ENCODE measurements at places on chromosomes 7 and 10. TPM values are rescaled to one million over a fixed set of nuclear protein-coding genes. Genes with fewer than 3 reads are reported as not detected.

The SMKR1 gene
- not detected for total RNA-seq

The STEAP2 gene
- 30.6 TPM for total RNA-seq

The RBP3 gene
- total RNA-seq, result not detected

The SDHAF3 gene
- 6.3 TPM for total RNA-seq

The ADARB2 gene
- not detected for total RNA-seq

The PDE1C gene
- total RNA-seq, result 43.1 TPM

The CYP3A7 gene
- not detected for total RNA-seq

The ZNF467 gene
- total RNA-seq, result not detected

The VKORC1L1 gene
- 20.5 TPM for total RNA-seq

GRCh38 chr7:130907439-130907838 is 173.4 kb upstream of the KLF14 start:
- DNase-seq, result no peak

DNA sequence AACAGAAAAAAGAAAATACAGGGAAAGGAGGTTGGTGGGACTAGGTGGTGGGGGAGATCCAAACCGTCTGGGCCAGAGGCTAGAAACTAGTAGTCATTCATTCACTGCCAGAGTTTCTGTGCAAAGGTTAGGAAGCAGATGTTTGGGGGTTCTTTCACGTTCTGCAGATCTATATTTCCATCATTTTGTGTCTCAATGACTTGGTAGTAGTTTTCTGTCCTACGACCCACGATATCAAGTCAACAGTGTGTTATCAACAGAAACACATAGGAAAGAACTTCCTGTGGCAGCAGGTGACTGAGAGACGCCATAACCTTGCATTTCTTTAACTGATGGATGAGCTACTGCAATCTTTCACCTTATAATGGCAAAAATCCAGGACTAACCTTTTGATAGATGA is 1.8 kb downstream of the CEP55 start:
- DNase-seq, result no peak

DNA sequence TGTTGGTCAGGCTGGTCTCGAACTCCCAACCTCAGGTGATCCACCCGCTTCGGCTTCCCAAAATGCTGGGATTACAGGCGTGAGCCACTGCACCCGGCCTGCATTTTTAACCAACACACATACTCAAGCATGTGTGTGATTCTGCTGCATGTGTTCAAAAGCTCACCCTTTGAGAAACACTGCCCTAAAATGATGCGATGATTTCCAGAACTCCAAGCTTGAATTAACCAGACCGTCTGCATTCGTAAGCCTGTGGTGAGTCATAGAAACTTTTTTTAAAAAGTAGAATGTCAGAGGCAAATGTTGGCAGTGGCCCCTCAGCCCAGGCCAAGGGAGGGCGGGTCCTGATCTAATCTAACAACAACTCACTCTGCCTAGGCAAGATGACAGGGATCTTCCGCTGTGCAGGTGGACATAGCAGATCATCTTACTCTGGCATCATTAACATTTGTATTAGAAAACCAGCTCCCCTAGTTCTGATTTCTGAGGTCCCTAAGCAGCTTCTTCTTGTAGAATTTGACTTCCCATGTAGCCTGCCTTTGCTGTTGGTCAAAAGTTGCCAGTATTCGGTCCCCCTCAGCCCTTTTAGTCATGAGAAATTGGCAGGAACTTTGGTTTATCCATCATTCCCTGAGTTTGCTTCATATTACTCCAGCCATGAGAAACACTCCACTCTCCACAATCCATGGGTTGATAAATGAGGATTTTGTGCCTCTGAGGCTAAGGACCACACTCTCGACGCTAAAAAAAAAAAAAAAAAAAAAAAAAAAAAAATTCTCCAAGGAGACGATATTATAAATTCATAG is 190.4 kb downstream of the SKIDA1 start:
- peak; percentile 95 for DNase-seq

DNA sequence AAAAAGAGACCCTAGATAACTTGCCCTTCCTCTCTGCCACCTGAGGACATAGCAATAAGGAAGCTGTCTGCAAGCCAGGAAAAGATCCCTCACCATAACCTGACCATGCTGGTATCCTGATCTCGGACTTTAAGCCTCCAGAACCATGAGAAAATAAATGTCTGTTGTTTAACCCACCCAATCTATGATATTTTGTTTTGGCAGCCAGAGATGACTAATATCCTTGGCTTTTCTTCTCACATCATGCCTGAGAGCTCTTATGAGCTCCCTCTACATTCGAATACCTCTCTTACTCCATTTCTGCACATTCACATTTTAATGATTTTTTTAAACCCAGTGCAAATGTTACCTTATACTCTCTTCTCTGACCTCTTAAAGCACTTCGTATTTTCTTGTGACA is 214.0 kb upstream of the CHRM2 start:
- peak; percentile 45 for DNase-seq

DNA sequence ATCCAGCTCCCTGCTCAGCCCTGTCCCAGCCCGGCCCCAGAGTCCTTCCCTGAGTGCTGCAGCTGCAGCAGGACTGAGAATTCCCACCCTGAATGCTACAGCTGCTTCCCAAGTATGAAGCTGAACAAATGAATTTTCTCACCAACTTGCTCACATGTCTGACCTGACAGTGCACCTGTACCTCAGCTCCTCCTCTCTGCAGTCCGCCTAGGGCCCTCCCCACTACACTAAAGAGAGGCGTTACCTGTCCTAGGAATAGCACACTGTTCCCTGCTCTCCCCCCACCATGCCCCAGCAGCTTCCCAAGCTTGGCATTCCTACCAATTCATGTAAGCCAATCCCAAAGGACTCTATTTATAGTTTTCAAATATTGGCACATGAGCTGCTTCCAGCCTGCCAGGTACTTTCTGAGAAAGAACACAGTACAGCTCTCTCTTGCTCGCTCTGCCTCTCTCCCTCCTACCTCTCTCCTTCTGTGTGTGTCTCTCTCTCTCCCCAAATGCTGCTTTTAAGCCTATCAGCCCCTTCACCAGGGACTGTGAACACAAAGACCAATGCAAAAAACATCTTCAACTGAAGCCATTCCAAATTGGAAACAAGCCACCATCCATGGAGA is 400.1 kb downstream of the TNS3 start:
- no peak for DNase-seq

DNA sequence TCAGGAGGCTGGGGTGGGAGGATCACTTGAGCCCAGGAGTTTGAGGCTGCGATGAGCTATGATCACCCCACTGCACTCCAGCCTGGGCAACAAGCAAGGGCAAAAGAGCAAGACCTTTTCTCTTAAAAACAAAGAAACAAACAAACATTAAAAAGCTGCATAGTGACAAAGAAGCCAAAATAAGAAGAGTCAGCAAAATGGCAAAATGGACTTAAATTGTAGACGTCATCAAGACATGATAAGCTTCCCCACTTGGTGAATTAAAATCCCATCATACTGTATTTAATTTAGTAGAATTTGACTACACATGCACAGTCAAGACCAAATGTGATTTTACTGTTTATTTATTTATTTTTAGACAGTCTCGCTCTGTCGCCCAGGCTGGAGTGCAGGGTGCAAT is 48.8 kb upstream of the ATOH7 start:
- no peak for DNase-seq

DNA sequence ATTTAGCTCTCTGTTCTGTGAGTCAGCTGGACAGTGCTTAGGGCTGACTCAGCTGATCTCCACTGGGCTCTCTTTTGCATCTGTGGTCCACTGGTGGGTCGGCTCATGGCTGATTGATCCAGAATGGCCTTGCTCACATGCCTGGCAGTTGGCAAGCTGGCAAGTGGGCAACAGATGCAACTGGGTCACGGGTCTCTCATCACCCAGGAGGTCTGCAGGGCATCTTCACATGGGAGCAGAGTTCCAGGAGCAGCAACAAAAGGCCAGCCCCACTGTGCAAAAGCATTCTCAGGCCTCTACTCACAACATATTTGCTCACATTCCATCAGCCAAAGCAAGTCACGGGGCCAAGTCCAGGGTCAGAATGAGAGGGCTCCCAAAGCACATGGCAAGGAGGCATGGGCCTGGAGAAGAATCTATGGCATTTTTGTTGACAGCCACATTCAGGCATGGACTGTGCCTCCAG is 98.8 kb downstream of the OAT start:
- DNase-seq, result peak; percentile 33

- DNase-seq, result peak; percentile 90
These were observed 17.8 kb downstream of the CELF2 start for GRCh38 chr10:11035301-11035991.

- DNase-seq, result peak; percentile 47
These were observed 24.4 kb upstream of the ASAH2 start for GRCh38 chr10:50275650-50276235.

GRCh38 chr10:99835947-99836346 is 53.5 kb downstream of the ABCC2 start:
- DNase-seq, result no peak

GRCh38 chr7:28458732-28459131 is 46.4 kb downstream of the CREB5 start:
- no peak for DNase-seq

DNA sequence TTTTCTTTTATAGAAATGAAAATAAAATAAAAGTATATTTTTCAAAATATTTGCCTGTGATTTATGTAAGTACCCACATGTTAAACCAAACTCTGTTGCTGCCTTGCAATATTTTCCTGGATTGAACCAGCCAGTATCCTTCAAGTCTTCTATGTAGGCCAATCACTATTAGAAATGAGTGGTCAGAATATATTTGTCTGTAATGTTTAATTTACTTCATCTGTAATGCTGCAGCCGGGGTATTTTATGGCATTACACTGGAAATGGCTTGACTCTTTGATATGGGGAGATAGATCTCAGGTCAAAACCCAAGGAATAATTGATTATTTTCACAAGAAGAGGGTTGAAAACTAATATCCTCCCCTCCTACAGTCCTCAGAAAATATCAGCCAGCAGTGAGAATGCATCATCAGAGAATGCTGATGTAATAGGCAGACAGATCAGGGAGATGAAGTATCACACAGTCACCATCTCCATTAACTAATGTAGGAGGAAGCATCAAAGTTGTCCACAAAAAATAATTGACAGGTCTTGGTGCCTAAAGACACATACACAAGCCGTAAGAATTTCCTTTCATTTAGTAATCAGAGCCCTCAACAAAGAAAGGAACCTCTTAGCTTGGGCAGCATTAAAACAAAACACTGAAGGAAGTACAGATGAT is 82.5 kb downstream of the VWDE start:
- DNase-seq, result peak; percentile 16

DNA sequence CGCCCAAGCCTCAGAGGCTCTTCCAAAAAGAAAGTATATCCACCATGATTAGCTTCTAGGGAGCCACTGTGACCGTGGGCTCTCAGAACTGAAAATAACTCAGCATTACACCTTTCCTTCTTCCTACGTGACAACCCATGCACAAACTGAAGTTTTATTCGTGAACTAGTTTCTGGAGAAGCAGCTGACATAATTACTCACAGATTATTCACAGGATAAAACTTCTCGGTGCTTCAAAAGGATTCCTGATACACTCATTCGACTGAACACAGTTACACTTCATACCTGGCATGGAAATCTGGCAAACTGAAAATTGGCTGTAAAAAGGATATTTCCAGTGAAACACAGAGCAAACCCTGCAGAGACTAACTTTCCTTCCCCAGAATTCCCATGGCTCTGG is 139.2 kb upstream of the PTER start:
- peak; percentile 0 for DNase-seq

GRCh38 chr7:36583318-36583717 is 141.0 kb downstream of the AOAH start:
- DNase-seq, result peak; percentile 46

GRCh38 chr10:29328983-29329382 is 40.1 kb downstream of the LYZL1 start:
- DNase-seq, result peak; percentile 78

GRCh38 chr10:43202657-43203447 is 64.0 kb downstream of the RASGEF1A start:
- peak; percentile 41 for DNase-seq

DNA sequence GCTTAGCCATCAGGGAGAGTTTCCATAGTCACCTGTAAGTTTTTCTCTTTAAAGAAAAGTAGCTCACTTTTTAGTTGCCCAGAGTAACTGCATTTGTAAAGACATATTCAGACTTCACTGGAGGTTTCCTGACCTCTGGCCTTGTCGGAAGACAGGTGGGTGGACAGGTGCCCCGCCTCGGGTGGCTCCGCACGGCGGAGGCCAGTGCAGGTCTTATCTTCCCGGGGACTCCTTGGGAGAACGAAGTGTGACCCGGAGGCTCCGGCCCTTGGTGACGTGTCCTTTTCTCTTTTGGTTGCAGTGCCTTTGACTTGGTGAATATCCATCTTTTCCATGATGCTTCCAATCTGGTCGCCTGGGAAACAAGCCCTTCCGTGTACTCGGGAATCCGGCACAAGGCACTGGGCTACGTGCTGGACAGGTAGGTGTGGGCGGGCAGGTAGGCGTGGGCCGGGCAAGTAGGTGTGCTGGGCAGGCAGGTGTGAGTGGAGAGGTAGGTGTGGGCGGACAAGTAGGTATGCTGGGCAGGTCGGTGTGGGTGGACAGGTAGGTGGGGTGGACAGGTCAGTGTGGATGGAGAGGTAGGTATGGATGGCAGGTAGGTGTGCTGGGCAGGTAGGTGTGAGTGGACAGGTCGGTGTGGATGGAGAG is 75.8 kb downstream of the NKX6-2 start:
- no peak for DNase-seq

GRCh38 chr7:125465527-125465926 is 535.9 kb upstream of the POT1 start:
- no peak for DNase-seq

DNA sequence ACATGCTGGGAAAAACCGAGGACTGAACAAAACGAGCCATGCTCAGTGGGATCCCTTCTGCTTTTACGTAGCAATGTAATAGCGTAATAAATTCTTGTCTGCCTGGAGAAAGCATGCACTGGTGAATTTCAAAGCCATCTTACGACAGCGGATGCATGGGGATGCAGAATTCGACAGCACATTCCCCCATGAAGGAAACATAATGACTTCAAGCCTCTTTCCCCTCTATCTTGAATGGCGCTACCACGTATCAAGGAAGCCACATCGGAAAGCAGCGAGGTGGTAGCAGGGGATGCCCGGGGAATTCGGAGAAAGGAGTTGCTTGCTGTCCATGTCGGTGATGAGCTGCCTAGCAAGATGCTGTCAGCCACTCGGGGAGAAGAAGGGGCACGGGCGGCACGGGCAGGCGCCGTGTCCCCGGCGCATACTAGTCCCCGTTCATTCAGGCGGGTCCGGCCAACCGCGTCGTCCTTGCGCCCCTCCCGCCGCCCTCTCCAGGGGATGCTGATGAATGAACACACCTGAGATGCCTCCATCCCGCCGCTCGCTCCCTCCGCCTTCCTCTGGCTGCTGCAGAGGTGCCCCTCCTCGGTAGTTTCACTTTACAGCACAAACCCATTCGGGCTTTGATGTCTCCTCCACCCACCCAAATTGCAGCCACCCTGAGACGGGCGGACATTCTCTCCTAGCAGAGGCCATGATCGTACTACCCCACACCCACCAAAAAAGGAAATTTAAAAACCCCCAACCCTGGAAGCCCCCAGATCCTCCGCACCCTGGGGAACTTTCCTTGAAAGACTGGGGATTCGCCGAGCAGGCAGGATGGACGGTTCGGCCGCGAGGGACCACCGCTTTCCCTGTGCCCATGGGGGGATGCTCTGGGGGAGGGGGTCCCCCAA is 644 bp downstream of the SORBS1 start:
- peak; percentile 57 for DNase-seq
